Right atrium auricular region (tissue), 2 donors: ENCODE measurements at places on chromosomes 6 and 20. TPM values are rescaled to one million over a fixed set of nuclear protein-coding genes. Genes with fewer than 3 reads are reported as not detected.

DNA sequence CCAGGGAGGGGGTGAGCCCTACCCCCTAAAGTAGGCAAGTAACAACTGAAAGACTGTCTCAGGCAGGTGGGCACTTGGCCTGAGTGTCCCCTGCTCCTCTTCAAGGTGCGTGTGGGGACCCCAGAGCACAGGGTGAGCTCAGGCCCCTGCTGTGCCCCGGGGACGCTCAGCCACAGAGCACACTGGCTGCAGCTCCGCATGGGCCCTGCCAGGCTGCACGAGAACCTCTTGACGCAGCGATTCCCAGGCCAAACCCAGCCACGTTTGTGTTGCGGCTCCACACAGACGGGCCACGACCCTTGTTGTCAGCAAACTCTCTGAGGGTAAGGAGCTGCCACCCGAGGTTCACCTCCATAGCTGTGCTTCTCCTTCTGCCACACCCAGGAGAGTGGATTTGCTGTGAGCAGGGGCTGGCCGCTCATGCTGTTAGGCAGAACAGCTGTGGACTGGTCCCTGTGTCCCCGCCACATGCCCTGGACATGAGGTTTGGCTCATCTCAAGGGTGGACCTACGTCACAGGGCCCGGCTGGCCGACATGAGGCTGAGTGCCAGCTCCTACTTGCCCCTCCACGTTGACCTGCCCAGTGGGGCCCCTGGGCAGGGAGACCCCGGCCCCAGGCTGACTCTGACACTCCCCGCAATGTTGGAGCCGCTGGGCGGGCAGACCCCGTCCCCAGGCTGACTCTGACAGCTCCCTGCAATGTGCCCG is 29.7 kb upstream of the GATA5 start:
- H3K27me3 ChIP-seq = no peaks in the 10 kb centered on the region
- no peak overlapping the region for H3K4me3 ChIP-seq
- peaks cover under 1% of the 10 kb centered on the region for H3K4me1 ChIP-seq
- DNase-seq = no peak

DNA sequence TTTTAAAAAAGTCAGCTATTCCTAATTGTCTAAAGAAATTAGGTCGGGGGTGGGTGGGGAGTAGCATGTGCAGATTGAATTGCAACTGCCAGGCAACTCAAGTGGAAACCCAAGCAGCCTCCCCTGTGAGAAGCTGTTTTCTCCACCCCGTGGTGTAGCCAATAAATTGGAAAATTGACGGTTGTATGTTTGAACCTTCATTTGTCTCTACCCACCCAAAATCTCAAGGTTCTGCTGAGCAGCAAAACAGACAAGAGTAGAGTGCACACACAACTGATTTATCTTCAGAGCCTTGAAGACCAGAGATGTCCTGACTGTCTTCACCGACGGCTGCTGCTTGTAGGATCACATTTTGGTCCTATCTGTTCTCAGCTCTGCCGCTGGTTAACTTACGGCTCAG is 88.5 kb downstream of the DTD1 start:
- H3K4me3 ChIP-seq = no peak overlapping the region
- H3K4me1 ChIP-seq = no peaks in the 10 kb centered on the region
- no peaks in the 10 kb centered on the region for H3K27me3 ChIP-seq
- DNase-seq = no peak
- H3K27ac ChIP-seq = no peak overlapping the region

DNA sequence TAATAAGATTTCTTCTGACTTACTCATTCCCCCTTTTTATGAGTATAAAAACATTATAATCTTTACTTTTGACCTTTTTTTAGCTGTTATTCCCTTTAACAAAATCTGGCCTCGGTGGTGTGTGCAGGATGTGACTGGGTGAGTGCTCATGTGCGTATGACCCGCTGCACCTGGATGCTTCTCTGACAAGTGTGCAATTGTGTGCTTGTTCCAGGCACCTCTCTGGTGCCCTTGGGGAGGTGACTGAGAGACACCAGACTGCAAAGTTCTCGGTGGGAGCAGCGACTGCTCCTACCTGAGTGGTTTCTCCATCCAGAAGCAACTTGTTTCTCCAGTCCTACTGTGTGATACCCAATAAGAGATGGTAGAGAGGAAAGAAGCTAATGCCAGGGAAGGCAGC is 65.0 kb downstream of the ISM1 start:
- no peaks in the 10 kb centered on the region for H3K36me3 ChIP-seq
- H3K4me1 ChIP-seq = no peaks in the 10 kb centered on the region
- no peak for DNase-seq

GRCh38 chr6:149843051-149843633 is 21.0 kb downstream of the LRP11 start:
- H3K4me3 ChIP-seq = no peak overlapping the region
- no peaks in the 10 kb centered on the region for H3K36me3 ChIP-seq
- H3K27me3 ChIP-seq = no peaks in the 10 kb centered on the region
- H3K27ac ChIP-seq = no peak overlapping the region

- H3K4me1 ChIP-seq = no peaks in the 10 kb centered on the region
- H3K27ac ChIP-seq = peak overlapping the region; percentile 73
- peak overlapping the region; percentile 15 for H3K4me3 ChIP-seq
- H3K27me3 ChIP-seq = no peaks in the 10 kb centered on the region
Observed at GRCh38 chr6:170276369-170277057, 14.4 kb downstream of the DLL1 start.

UBE2J1 gene
- 15.6 TPM for total RNA-seq

GRCh38 chr20:52490711-52491430 is 299.3 kb upstream of the ZFP64 start:
- no peak for DNase-seq
- no peaks in the 10 kb centered on the region for H3K27me3 ChIP-seq
- no peaks in the 10 kb centered on the region for H3K36me3 ChIP-seq
- H3K4me3 ChIP-seq = no peak overlapping the region
- no peaks in the 10 kb centered on the region for H3K4me1 ChIP-seq
- no peak overlapping the region for H3K27ac ChIP-seq

DNA sequence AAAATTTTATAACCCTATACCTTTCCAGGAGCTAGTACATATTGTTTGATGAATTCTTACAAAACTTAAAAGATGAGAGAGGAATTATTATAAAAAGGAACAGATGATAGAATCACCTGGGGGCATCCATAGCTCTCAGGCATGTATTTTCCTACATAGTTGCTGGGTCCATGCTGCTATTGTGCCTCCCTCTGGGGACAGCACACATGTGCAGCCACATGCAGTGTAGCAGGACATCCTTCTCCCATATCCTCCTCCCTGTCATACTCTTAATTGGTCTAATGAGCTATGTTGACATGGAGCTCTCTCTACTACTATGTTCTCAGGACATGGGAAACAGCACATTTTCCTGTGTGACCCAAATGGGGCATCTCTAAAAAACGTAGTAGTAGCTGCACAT is 898.2 kb upstream of the MAP3K7 start:
- H3K27ac ChIP-seq = no peak overlapping the region
- H3K4me1 ChIP-seq = no peaks in the 10 kb centered on the region
- DNase-seq = no peak
- no peaks in the 10 kb centered on the region for H3K36me3 ChIP-seq
- no peaks in the 10 kb centered on the region for H3K27me3 ChIP-seq

DNA sequence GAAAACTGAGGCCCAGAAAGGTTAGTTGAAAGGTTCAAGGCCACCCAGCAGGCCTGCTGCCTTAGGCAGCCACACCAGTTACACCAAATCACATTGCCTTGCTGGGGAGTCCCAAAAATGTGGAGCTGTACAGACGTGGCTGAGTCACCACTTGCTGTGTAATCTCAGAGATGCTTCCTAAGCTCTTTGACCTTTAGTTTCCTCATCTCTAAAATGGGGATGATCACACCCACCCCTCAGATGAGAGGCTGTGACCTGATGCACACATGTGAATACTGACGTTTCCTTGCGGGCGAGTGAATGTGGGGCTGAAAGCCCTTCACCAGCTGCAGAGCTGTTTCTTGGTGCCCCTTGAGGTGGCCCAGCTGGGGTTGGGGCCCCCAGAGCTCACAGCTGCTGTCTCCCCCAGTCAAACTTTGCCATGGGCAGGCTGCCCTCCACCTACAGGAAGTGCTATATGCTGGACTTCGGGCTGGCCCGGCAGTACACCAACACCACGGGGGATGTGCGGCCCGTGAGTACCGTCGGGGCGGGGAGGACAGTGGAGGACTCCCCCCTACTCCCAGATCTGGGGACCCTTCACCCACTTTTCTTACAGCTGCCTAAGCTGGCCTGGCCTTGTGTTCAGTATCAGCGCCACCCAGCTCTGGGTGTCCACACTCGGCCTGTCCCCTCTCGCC is 11.0 kb downstream of the TTBK1 start:
- no peaks in the 10 kb centered on the region for H3K27me3 ChIP-seq
- no peak for DNase-seq
- no peaks in the 10 kb centered on the region for H3K4me1 ChIP-seq
- no peak overlapping the region for H3K4me3 ChIP-seq
- H3K27ac ChIP-seq = no peak overlapping the region

GRCh38 chr20:12717061-12717460 is 291.7 kb upstream of the SPTLC3 start:
- H3K4me3 ChIP-seq = no peak overlapping the region
- H3K36me3 ChIP-seq = no peaks in the 10 kb centered on the region
- H3K27me3 ChIP-seq = no peaks in the 10 kb centered on the region
- no peaks in the 10 kb centered on the region for H3K4me1 ChIP-seq
- no peak overlapping the region for H3K27ac ChIP-seq

- no peak for DNase-seq
- H3K27ac ChIP-seq = no peak overlapping the region
- H3K4me1 ChIP-seq = no peaks in the 10 kb centered on the region
- no peaks in the 10 kb centered on the region for H3K36me3 ChIP-seq
Observed at GRCh38 chr6:14002176-14002947, 77.6 kb downstream of the RNF182 start.

DNA sequence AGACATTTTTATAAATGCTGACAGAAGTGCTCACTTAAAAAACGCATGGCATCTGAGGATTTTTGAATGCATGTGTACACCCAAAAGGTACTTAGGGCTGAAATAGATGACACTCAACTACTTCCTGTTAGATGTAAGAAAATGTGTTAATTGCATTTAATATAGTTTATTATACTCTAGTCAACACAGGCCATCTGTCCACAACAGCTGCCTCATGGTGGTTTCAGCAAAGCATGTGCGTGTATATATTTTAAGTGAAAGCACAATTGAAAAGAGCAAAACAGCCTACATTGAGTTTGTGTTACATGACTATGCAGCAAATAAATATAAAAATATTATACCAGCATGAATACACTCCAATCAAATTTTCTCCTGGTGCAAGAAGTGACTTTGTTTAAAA is 1233.0 kb upstream of the EYS start:
- no peaks in the 10 kb centered on the region for H3K36me3 ChIP-seq
- no peak overlapping the region for H3K27ac ChIP-seq
- no peaks in the 10 kb centered on the region for H3K27me3 ChIP-seq

GRCh38 chr6:119533603-119534279 is 184.2 kb upstream of the MAN1A1 start:
- no peak for DNase-seq
- no peaks in the 10 kb centered on the region for H3K27me3 ChIP-seq
- no peaks in the 10 kb centered on the region for H3K36me3 ChIP-seq
- no peaks in the 10 kb centered on the region for H3K4me1 ChIP-seq

- H3K27me3 ChIP-seq = no peaks in the 10 kb centered on the region
- H3K4me1 ChIP-seq = peaks cover 22% of the 10 kb centered on the region
- no peak overlapping the region for H3K4me3 ChIP-seq
- no peak overlapping the region for H3K27ac ChIP-seq
- no peak for DNase-seq
Observed at GRCh38 chr6:34680802-34681515, 15.6 kb downstream of the ILRUN start.

DNA sequence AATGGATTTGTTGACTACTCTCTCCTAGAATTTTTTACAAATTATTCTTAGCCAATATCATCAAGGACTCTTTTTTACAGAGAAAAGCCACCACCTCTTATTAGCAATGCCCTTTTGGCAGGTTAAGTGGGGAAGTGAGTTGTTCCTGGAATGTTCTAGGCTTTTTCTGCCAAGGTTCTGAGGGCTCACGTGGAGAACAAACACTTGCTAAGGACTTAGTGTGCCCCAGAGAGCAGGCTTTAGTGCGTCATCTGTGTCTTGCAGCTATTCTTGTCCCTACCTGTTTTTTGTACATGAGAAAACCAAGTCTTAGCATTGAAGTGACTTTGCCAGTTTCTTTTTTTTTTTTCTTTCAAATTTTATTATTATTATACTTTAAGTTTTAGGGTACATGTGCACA is 33.5 kb downstream of the CFAP61 start:
- H3K36me3 ChIP-seq = no peaks in the 10 kb centered on the region
- H3K27ac ChIP-seq = no peak overlapping the region
- H3K4me3 ChIP-seq = no peak overlapping the region
- H3K27me3 ChIP-seq = no peaks in the 10 kb centered on the region

DNA sequence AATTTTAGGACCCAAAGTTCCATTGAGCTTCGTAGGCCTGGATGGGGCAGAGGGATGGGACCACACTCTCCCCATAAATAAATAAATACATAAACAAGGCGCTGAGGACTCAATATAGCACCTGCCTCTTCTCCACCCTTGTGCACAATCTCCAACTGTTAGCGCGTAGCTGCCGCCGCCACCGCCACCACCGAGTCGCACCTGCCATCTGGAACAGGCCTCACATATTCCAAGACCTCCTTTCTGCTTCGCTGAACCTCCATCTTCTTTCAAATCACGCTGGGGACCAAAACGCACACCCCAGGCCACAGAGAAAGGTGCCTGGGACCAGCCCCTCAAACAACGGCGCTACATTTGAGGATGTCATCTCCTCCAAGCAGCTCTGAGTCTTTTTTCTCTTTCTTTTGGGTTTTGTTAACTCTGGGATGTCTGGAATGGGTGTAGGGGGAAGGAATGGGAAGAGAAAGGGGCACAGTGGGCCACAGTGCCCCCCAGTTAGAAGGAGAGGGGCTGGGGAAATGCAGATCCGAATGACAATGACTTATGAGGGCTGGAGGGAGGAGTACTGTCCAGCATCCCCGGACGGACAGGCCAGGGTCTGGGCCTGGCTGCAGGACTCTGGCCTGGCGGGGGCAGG is 49.7 kb downstream of the NOL4L start:
- H3K36me3 ChIP-seq = no peaks in the 10 kb centered on the region
- no peaks in the 10 kb centered on the region for H3K27me3 ChIP-seq
- H3K4me3 ChIP-seq = peak overlapping the region; percentile 59
- H3K27ac ChIP-seq = peak overlapping the region; percentile 62
- DNase-seq = no peak

AIF1 gene
- 27.3 TPM for total RNA-seq

BHLHE23 gene
- not detected for total RNA-seq

DNA sequence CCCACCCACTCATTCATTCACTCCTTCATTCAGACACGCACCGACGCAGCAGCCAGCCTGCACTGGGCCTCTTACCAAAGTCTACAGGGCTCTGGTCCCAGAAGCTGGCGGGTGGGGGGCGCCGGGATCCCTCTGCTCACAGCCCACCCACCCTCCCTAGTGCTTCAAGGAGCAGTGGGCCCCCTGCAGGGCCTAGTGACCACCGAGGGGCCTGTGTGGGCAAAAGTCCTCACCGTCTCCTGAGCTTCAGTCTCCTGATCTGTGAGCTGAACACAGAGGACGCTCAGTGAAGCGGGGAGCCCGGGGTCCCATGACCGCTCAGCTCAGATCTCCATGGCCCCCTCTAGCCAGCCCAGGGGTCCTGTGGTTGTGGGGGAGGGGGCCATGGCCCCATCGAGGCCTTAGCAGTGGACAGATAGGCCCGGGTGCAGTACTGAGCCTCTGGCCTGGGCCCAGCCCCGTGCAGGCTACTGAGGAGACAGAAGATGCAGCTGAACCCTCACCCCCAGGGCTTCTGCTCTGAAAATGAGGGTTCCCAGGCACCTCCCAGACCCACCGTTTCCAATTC is 33.4 kb upstream of the MRGBP start:
- H3K4me1 ChIP-seq = no peaks in the 10 kb centered on the region
- H3K36me3 ChIP-seq = no peaks in the 10 kb centered on the region
- no peaks in the 10 kb centered on the region for H3K27me3 ChIP-seq
- no peak for DNase-seq
- no peak overlapping the region for H3K4me3 ChIP-seq
